ENCODE measurements at places on chromosomes 4 and X.

DNA sequence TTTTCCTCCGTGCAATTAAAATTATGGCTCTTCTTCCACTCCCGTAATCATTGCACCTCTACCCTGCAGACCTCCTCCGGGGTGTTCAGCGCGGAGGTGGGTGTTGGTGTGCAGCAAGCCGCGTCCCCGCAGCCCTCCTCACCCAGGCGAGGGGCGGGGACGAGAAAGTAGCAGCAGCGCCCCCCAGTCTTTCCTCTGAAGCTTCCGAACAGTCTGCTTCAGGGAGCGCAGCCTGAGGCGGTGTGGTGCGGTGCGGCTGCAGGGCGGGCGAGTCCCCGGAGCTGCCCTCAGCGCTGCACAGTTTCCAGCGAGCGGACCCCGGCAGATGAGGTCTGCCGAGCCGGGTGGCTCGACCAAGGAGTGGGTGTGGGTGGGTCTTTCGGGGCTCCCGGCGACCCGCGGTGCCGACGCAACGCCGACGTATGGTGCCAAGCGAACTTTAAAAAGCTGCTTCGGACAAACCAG is at the start of gene FRAS1:
Gene FRAS1 (plus strand): TSS at position 189 of the 465 bp plus-strand sequence. CDS start 687 bp downstream, outside the sequence.
- no peak for DNase-seq

DNA sequence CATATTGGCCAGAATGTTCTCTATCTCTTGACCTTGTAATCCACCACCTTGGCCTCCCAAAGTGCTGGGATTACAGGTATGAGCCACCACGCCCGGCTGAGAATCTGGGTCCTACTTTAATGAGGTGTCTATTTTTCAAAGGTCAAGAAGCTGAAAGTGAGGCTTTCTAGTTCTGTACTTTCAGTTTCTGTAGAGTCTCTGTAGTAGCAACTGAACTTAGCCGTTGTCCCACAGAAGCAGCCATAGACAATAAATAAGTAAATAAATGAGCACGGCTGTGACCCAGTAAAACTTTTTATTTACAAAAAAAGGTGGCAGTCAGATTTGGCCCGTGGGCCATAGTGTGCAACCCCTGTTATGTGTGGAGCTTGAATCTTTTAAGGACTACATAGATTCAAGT is 92.0 kb downstream of the FNIP2 start:
- no peak for DNase-seq

DNA sequence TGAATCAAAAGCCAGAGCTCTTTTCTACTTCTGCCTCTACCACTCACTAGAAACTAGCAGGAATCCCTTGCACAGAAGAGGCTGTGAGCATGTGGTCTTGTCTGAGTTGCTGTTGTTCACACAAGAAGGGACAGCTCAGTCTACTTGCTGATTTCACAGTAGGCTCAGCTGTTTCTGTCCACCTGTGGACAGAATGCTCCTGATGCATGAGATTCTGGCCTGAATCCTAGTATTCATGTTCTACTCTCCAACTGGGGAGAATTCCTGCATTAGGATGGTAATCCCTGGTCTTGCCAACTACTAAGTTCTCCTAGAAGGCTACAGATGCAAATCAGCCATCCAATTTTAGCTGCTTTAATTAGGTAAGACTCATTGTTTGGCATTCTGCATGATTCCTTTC is 112.8 kb downstream of the PPA2 start:
- DNase-seq: no peak

DNA sequence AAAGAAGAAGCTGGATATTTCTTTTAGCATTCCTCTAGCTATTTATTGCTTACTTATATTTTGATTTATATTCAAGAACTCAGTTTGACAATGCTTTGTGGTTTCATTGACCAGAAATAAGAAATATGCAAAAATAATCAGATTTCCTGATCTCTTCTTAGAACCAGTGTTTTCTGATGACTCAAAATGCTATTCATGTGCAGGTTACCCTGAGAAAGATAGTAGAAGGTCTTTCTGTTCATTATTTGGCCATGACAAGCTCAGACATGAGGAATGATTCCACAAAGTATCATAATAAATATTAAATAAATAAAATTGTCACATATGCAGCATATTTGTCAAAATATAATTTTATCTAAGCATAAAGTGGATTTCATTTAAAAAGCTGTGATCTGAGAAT is 24.1 kb downstream of the ADH7 start:
- DNase-seq: no peak

DNA sequence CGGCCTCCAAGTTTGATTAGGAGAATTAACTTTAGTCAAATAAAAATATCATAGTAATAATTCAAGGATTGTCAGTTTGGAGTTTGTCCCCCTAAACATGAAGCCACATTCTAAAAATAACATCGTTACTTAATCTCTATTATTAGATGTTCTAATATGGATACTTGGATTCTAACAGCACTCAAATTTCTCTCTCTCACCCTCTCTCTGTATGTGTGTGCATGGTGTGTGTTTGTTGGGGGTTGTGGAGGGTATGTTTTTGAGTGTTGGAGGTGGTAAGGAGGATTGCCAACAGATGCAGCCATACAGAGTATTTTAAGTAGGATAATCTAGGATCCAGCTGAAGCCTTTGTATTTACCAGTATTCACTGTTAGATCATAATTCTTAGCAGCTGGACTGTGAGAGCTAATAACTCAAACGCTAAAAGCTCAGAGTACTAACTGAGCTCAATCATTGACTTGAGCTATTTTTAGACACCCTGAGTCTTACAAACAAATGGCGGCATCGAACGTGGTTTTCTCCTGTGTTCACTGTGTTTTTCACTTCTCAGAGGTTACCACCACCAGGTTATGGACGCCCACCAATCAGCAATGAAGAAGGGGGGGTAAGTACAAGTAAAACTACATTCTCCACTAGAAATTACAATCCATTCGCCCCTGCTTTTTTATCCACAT is 8.8 kb downstream of the ENAM start:
- no peak for DNase-seq
